ENCODE measurements at places on chromosomes 16 and 17. TPM values are rescaled to one million over a fixed set of nuclear protein-coding genes. Genes with fewer than 3 reads are reported as not detected.

The MT1H gene
- total RNA-seq: not detected

DNA sequence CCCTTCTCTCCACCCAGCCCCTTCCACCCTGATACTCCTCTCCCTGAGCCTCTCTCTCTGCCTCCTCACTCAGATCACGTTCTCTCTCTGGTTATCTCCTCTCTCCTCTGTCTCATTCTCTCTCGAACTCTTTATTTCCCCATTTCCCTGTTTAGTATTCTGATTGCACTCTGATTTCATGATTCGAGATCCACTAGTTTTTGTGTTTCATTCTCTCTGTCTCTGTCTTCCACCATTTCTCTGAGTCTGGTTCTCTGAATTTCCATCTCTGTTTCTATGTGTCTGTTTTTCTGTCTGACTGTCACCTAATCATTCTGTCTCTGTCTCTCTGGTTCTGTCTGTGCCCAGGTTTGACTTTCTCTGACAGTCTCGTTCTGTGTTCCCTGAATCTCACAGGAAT lies 2.0 kb downstream of the SEZ6L2 start:
- no peak overlapping the region for H3K27ac ChIP-seq
- DNase-seq: no peak
- no peaks in the 10 kb centered on the region for H3K36me3 ChIP-seq
- peaks cover 45% of the 10 kb centered on the region for H3K27me3 ChIP-seq
- peaks cover 21% of the 10 kb centered on the region for H3K4me1 ChIP-seq
- H3K4me3 ChIP-seq: no peak overlapping the region

The DHX38 gene
- 86.0 TPM for total RNA-seq

GRCh38 chr17:70829876-70830275 lies 660.5 kb downstream of the KCNJ2 start:
- no peak overlapping the region for H3K4me3 ChIP-seq
- H3K27me3 ChIP-seq: no peaks in the 10 kb centered on the region
- H3K27ac ChIP-seq: no peak overlapping the region
- DNase-seq: no peak

- no peak overlapping the region for H3K4me3 ChIP-seq
- H3K4me1 ChIP-seq: no peaks in the 10 kb centered on the region
- peaks cover 12% of the 10 kb centered on the region for H3K36me3 ChIP-seq
- no peaks in the 10 kb centered on the region for H3K27me3 ChIP-seq
- no peak overlapping the region for H3K27ac ChIP-seq
Measured at GRCh38 chr16:50326835-50327465, 41.8 kb downstream of the BRD7 start.

GRCh38 chr16:2912330-2913199 lies 834 bp downstream of the FLYWCH1 start:
- H3K27me3 ChIP-seq: peaks cover 20% of the 10 kb centered on the region
- peak overlapping the region; percentile 88 for H3K27ac ChIP-seq
- H3K4me3 ChIP-seq: peak overlapping the region; percentile 93
- H3K36me3 ChIP-seq: no peaks in the 10 kb centered on the region
- peaks cover 23% of the 10 kb centered on the region for H3K4me1 ChIP-seq

The HEATR9 gene
- total RNA-seq: not detected

The OSBPL7 gene
- total RNA-seq: 14.3 TPM

The CNGB1 gene
- 0.21 TPM for total RNA-seq

Data from neural crest cell (in vitro differentiated cells).